NCI-H2171 treated with DMSO at 0.1 percent for 48 hours (cell line): ENCODE measurements at places on chromosomes 4 and X.

DNA sequence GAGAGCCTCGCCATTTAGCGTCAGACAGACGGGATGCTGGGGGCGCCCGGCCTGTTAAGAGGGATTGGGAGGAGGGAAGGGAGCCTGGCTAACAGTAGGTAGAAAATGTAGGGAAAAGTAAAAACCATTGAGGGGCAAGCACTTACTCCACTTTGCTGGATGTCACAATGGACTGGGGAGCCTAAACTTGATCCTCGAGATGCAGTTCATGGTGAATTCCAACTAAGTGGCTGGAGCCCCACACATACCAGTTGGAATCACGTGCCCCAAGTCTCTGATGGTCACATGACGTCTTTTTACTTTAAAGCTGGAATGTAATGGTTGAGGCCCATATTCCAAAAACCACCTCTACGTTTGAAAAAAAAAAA is 1.5 kb downstream of the PLS3 start:
- DNase-seq = no peak

GRCh38 chr4:154982187-154983047 is 201.3 kb downstream of the RBM46 start:
- peak; percentile 17 for DNase-seq

DNA sequence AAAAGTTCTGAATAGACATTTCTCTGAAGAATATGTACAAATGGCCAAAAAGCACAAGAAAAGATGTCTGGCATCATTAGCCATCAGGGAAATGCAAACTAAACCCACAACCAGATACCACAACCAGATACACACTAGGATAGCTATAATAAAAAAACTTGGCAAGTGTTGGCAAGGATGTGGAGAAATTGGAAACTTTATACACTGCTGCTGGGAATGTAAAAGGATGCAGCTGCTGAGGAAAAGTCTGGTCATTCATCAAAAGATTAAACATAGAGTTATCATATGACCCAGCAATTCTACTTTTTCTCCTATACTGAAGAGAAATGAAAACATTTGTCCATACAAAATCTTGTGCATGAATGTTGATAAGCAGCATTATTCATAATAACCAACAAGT is 92.3 kb downstream of the UCHL1 start:
- no peak for DNase-seq

DNA sequence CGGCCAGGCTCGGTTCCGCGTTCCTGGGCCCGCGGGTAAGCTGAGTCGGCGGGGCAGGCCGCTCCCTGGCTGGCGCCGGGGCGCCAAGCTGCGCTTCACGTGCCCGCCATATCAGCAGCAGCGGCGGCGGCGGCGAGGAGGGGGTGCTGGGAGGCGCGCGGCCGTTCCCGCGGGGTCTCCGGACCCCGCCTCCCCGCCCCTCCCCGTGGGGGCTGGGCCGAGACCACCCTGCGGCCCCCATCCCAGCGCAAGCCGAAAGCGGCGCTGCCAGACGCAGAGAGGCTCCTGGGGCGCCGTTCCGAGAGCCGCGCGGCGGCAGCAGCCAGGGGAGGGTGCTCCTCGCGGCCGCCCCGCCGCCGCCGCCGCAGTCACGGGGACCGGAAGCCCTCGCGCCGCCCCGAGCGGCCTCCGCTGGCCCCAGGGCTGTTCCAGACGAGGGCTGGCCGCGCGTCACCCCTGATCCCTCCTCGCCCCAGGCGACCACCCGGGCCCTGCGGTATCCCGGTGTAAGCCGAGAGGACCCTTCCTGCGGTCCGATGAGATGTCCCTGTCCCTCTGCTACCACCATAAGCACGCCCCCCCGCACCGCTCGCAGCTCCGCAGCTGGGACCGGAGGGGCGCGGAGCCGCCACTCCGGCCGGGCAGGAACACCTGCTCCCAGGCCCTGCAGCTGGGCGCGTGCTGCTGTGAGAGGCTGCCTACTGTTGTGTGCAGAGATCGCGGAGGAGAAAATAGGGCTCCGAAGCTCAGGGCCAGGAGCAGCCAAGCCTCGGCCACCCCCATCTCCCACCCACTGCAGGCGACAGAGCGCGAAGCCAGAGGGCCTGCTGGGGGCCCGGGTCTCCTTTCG is 7.5 kb upstream of the BCOR start:
- DNase-seq = peak; percentile 41

GRCh38 chrX:96052078-96052477 is 632.6 kb upstream of the DIAPH2 start:
- DNase-seq = no peak

DNA sequence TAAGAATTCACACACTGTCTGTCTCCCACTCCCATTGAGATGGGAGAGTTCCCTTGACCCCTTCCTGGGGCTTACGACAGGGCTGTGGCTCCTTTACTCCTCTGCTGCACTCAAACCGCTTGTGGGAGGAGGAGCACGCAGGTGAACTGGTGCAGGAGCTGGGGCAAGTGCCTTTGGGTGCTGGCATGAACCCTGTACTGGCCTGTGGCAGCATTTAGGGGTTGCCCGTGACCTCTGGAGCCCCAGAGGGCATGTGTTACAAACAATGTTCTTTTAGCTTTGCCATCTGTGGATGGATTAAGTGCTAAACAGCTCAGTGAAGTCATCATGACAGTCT is 21.8 kb upstream of the FTHL17 start:
- DNase-seq = no peak

- DNase-seq = no peak
These were observed 259.1 kb upstream of the NOCT start for GRCh38 chr4:138756519-138756918.

GRCh38 chr4:145936142-145936996 is 2.3 kb downstream of the ZNF827 start:
- peak; percentile 49 for DNase-seq

GRCh38 chr4:11341337-11342043 is 87.2 kb downstream of the HS3ST1 start:
- DNase-seq = no peak

GRCh38 chr4:99462875-99463464 is 27.8 kb upstream of the ADH7 start:
- DNase-seq = peak; percentile 71

GRCh38 chr4:8759987-8760386 is 111.7 kb downstream of the HMX1 start:
- DNase-seq = no peak

GRCh38 chr4:41551536-41551935 is 13.6 kb downstream of the LIMCH1 start:
- DNase-seq = no peak

DNA sequence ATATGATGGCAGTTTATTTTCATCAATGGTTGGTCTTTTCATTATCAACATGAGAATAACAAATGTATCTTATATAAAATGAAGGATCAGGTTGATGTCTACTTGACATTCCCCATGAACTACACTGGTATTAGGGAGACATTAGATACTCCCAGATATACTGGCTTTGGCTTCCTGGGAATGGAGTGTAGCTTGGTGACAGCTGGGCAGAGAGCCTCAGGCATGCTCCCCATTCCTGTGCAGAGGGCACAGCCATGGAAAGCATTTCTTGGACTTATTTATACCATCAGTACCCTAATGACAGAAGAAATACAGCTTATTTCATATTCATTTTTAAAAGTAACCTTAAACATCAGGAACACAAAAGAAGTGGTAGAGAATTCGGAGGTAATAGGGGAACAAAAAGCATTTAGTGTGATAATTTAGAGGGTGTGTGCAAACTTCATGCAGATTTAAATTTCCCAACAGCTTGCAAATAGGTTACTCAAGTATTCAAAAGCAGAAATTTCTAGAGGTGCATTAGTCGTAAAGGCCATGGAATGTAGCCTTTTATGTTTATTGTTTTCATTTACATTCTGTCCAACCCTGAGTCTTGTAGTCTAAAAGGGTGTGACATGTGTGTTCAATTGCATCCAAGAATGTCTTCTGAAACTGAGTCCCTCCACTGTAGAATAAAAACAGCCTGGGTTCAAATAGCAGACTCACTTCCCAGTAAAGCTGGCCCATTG is 573.8 kb downstream of the KCNIP4 start:
- no peak for DNase-seq

DNA sequence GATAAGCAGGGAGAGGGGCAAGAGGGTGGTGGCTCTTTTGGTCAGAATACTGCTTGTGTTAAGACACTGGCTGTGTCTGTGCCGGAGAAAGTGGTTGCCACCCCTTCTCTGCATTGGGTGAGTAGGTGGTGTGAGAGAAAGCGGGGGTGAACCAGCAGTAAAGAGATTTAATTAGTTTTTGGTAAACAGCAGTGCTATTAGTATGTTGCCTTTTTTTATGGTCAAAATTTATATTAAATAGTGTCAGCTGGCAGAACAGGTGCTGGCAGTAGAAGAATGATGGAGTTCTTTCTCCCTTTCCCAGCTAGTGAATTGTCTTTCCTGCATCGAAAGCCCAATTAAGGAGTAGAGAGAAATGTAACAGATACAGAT is 181.6 kb downstream of the LARP7 start:
- DNase-seq = peak; percentile 28

DNA sequence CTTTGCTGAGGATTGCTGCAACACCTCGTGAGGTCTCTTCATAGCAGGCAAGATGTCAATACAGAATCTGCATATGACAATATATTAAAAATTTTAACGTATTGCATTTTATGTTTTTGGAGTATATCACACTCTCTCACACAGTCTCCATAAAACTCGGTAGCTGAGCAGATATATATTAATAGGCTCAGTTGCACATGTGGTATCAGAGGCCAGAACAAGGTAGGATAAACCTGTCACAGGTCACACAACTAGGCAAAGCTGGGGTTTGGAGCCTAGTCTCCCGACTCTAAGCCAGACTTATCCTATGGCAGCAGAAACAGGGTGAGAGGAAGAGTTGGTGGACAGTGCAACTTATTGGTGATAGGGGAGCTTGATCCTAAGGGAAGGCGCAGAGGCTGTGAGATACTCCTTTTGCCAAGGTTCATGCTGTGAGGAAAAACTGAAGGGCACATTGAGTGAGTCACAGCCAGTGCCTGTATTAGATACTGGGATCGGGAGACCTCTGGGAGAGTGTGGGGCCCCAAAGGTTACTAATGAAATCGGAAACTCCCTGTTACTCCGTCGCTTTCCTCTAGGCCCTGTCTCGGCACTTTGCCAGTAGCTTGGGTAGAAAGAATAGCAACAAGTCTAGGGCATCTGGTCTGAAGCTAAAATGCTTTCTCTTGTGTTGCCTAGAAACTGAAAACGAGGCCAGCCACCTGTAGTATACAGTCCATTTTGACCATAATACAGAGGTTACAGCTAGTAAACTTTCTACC is 195.7 kb downstream of the ARHGAP10 start:
- DNase-seq = peak; percentile 1

DNA sequence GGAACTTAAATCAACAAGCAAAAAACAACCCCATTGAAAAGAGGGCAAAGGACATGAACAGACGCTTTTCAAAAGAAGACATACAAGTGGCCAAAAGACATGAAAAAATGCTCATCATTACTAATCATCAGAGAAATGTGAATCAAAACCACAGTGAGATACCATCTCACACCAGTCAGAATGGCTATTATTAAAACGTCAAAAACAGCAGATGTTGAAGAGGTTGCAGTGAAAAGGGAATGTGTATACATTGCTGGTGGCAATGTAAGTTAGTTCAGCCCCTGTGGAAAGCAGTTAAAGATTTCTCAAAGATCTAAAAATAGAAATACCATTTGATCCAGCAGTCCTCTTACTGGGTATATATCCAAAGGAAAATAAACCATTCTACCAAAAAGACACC is 22.6 kb downstream of the RTL9 start:
- DNase-seq = no peak
